ENCODE measurements at places on chromosomes 11 and 22.

- no peak for DNase-seq
These were observed 534.8 kb downstream of the BRD1 start for GRCh38 chr22:49292909-49293308.

DNA sequence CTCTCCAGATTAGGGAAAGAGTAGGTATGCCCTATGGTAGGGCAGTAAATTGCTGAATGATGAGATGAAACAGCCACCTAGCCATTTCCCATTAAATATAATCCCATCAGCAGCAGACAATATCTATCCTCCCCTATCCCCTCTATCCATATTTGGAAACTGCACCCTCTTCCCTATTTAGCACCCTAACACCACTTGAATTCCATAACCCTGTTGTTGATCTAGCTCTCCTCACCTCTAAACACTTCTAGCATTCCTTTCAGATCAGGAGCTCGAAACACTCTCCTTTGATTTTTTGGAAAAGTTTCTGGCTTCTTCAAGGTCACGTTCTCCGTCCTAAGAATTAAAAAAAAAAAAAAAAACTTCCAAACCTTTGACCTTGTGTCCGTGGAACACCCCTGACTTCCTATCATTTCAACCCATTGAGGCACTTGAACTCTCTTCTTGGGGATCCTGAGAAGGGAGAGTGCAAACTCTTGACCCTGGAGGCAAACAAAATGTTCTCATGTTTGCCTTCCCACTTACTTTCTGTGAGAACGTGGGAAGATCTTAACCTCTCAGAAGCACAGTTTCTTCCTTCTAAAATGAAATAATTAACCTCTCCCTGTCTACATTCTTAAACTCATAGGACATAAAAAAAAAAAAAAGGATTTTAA is 19.0 kb downstream of the TRIM5 start:
- DNase-seq, result no peak

DNA sequence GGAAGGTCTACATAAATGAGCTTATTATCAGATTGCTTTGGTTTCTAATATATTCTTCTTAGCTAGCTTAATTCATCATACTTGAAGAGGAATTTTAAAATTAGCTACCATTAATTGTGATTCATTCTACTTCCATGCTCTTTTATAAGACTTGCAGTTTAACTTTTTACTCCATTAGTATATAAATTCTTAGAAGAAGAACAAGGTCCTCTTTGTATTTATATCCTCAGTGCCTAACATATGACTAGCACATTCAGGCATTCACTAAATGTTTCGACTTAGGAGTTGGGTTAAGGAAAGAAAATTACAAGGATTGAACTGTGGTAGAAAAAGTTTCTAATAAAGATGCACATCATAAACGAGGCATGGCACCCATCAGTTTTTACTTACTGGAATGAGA is 1135.5 kb downstream of the JRKL start:
- DNase-seq, result no peak

DNA sequence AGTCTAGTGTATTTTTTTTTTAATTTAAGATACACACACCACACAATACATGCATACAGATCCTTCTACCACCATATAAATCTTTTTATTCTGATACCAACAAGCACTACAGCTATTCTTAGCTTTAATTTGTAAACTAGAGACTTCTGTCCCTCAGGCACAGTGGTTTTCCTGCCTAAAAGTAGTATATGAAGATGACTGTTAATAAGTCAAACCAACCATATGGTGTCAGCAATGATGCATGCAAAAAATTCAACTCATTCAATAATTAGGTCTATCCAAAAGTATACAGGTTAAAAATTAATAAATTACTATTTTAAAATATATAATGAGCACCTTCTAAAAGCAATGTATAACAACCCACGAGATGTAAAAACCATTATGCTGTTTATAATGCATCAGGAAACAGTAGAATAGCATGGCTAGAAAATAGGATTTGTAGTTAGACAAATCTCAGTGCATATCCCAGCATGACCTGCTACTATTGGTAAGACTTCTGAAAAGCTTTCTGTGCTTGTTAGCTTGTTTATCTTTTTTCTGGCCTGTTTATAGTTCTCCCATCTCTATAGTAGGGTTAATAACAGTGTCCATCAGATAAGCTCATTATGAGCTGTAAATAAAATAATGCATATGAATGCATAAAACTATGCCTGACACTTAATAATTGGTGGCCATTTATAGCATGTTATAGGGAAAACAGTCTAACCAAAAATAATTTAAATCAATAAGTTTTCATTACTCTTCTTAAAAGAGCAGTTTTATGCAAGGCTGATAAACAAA is 10.2 kb downstream of the RAB38 start:
- no peak for DNase-seq

DNA sequence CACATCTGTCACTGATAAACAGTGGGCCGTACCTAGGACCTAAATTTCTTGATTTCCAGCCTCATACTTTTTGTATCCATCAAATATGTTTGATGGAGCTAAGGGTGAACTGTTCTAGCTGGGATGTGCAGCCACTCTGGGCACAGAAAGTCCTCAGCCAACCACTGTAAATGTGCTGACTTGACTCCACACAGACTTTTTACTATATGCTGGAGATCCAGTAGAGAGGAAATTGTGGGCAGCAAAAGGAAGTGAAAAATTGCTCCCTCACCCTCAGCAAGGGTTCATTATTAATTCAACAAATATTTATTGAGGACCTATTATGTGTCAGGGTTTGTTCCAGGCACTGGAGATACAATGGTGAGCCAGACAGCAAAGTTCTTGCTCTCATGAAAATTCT is 54.2 kb upstream of the AMPD3 start:
- no peak for DNase-seq

GRCh38 chr22:36871669-36872081 is 10.9 kb downstream of the NCF4 start:
- peak; percentile 30 for DNase-seq

DNA sequence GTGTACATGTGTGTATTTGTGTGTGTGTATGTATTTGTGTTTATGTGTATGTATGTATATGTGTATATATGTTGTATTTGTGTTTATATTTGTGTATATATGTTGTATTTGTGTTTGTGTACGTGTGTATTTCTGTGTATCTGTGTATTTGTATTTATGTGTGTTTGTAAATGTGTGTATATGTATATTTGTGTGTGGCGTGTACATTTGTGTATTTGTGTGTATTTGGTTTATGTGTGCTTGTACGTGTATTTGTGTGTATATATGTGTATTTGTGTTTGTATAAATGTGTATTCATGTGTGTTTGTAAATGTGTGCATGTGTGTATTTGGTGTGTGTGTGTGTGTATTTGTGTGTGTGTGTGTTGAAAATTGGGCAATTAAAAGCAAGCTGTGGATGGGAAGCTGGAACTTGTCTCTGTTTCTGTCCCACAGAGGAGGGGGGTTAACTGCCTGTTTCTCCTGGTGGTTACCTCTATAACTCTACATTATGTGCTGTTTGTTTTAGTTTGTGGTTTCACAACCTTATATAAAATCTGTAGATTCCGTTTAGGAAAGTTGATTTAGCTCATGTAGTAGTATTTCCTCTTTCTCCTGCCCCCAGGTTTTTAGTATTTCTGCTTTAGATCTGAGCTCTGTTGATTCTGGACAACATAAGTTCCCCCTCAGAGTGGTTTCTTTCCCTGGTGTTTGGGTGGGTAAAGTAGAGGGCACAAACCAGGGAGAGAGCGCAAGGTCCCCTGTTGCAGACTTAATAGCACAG is 28.9 kb downstream of the AP2A2 start:
- DNase-seq, result no peak
